ENCODE measurements at places on chromosomes 16 and 17.

DNA sequence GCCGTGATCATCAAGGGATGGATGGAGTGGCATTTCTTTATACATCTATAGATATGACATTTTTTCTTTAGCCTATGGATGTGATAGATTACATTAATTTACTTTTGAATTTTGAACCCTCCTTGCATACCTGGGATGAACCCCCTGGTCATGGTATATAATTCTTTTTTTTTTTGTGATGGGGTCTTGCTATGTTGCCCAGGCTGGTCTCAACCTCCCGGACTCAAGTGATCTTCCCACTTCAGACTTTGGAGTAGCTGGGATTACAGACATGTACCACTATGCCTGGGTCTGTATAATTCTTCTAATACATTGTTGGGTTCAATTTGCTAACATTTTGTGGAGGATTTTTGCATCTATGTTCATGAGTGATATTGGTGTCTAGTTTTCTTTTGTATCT lies 1.7 kb upstream of the TNS4 start:
- no peak for DNase-seq

GRCh38 chr16:75104836-75105235 lies 11.7 kb downstream of the LDHD start:
- DNase-seq, result no peak

GRCh38 chr17:79777894-79778503 lies at the start of gene CBX2:
Gene CBX2 (plus strand): TSS chr17:79778148. CDS start chr17:79778236, 88 bp downstream.
- DNase-seq, result peak; percentile 82

DNA sequence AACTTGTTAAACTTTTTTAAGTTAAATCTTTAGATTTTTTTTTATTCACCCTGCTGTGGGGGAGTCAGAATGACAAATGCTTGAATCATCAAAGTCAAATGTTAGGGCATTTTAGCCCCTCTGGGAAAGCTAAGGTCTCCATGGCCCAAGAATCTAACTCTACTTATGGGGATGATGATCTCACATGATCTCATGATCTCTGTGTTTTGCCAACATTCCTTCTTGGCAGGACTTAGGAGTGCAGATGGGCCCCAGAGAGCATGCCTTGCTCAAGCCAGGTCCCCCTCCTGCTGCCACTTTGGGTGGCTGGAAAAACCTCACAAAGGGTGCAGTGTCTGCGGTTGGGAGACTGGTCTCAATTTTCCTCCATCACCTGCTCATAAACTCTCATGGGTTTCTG lies 108.6 kb downstream of the PRKCB start:
- no peak for DNase-seq

DNA sequence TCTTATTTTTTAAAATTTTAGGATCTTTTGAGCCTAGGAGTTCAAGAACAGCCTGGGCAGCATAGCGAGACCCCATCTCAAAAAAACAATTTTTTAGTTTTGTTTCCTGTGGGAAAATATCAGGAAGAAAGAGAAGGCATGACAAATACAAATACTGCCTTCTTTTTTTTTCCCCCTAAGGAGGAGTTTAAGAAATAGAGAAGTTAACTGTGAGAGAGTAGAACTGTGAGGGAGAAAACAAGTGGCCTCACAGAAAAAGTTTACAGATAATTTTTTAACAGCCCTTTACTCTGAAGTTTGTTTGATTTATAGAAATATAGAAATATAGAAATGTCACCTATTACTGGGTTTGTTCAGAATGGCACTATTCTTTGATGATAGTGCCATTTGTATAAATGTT lies 21.1 kb downstream of the TTYH2 start:
- DNase-seq, result no peak

DNA sequence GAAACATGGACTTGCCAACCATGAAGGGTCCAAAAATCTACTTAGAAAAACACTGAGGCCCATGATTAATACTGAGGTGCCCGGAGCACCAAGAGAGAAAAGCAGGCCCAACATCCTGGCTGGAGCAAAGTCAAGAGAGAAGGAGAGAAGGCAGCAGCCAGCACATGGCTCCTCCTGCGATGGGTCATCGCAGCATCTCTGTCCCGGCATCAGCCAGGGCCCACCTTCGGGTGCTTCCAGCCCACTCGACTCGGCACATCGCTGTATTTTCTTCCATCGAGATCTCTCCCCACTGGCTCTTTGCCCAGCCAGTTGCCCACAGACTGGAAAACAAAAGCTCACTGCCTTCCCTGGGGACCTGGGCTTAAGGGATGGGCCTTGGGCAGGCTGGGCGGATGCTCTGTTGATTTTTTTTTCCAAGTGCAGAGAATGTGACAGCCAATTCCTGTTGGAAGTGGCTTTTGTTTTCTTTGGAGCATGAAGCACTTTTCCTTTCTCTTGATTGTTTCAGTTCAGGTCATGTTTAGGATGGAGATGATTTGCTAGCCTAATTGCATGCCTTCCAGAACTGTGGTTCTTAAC lies 58.1 kb downstream of the CYB5B start:
- no peak for DNase-seq

DNA sequence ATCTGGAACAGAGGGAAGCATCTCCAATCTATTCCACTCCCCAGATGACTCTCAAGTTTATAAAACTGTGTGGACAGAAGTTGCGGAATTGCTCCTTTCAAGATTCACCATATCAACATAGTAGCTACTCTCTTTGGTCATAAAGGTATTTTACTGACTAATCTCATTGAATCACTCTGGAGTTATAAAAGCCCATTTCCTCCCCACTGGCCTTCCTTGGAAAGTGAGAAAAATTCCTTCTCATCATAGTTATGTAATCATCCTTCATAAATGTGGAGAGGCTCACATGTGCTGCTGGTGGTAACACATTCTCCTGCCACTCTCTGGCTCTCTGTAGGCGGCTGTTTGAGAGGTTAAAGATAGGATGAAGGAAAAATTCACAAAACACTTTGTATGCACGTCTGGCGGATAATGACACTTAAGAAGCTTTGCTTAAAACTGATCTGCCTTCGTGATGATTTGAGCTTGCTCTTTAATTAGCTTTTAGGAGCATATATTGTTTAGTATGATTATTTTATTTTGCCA lies 1034.0 kb upstream of the EEF2KMT start:
- DNase-seq, result no peak

DNA sequence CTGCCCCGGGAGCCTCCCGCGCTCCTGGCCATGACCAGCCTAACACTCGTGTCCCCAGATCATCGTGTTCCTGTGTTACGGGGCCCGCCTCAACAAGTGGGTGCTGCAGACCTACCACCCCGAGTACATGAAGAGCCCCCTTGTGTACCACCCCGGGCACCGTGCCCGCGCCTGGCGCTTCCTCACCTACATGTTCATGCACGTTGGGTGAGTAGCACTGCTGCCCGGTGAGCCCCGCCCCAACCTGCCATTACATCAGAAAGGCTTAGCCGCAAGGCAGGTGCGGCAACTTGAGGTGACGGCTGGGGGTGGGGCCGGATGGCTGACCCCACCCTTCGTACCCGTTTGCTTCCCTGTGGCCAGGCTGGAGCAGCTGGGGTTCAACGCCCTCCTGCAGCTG lies 1.4 kb downstream of the RHBDL1 start:
- peak; percentile 37 for DNase-seq

- DNase-seq, result no peak
These were observed 24.9 kb downstream of the TRIM16 start for GRCh38 chr17:15659236-15659635.

DNA sequence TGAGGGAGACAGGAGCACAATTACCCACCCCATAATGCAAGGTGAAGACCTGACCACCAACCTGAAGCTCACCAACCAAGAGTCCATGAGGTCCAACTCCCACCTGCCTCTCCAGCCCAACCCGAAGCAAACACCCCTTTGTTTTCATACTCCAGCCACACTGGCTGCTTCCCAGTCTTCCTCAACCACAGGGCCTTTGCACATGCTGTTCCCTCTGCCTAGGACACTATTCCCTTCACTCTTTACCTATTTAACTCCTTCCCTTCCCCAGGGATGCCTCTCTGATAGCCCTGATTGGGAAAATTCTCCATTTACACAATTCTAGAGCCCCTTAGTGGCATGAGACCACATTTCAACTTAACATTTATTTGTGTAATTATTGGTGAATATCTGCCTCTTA lies 86.0 kb downstream of the VAT1L start:
- no peak for DNase-seq

DNA sequence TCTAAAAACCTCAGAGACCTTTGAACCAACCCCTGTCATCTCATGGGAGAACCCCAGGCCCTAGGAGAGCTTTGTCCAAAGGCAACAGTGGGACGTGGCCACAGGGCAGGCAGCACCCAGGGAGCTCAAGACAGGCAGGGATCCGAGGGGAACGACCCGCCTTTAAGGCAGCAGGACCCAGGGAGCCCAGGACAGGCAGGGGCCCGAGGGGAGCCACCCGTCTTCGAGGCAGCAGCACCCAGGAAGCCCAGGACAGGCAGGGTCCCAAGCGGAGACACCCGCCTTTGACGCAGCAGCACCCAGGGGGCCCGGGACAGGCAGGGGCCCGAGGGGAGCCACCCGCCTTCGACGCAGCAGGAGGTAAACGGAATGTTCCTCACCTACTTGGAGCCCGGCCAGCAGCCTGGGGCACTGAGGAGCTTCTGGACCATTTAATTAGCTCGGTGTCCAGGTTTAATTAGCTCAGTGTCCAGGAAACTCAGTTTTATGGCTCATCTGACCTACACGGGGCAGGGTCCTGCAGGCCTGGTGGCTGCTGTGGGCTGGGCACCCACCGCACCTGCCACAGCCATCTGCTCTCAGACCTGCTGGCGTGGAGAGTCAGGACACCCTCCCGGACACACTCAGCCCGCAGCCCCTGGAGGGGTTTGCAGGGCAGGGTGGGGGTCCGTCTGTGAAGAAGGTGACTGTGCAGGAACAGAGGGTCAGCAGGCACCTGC lies 24.4 kb downstream of the PIEZO1 start:
- DNase-seq, result no peak

- no peak for DNase-seq
These were observed 183.9 kb downstream of the PARN start for GRCh38 chr16:14445937-14446715.

DNA sequence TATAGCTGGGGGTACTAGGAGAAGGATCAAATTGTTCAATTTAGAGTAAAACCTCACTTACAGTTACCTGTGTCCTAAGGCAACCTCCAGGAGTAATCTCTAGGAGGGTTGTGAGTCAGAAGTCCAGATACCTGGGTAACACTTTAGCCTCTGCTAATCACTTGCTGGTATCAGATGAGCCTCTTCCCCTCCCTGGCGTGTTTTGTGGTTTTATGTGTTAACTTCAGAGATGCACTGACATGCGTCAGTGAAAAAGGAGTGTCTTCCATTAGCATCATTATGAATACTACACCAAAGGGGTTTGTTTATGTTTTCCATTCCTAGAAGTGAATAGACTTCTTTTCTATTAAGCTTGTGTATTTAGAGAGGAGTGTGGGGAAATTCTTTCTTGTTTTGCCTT lies 208.2 kb downstream of the FTO start:
- no peak for DNase-seq

GRCh38 chr17:47983492-47984223 lies 12.7 kb downstream of the CDK5RAP3 start:
- no peak for DNase-seq

- no peak for DNase-seq
These were observed 161.5 kb downstream of the FOXL1 start for GRCh38 chr16:86739808-86740207.

GRCh38 chr16:27737513-27737912 lies 187.6 kb downstream of the KATNIP start:
- DNase-seq, result no peak

- DNase-seq, result peak; percentile 88
These were observed 46.3 kb downstream of the SNX11 start for GRCh38 chr17:48153691-48154358.

DNA sequence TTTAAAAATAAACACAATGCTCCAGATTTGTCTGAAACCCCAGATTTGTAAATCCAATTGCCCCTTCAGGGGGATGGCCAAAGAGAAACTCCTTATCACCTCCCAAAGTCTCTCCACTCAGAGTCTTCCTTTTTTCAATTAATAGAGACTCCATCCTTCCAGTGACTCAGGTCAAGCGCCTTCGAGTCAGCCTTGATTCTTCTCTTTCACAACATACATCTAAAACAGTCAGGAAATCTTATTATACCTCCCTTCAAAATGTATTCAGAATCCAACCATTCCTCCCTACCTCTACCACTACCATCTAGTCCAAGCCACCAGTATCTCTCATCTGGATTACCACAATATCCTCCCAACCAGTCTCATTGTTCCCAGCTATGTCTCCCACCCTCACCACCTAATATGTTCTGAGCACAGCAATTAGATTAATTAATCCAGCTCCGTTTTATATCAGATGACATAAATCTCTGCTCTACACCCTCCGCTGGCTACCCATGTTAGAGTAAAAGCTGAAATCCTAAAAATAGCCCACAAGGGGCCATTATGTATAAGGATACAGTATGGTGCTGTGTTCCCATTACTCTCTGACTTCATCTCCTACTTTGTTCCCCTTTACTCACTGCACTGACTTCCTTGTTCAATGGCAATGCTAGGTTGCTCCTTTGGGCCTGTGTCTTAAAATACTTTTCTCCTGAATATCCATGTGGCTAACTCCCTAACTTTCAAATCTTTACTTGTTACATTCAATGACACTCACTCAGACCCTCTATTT lies 11.8 kb downstream of the SIAH1 start:
- no peak for DNase-seq

DNA sequence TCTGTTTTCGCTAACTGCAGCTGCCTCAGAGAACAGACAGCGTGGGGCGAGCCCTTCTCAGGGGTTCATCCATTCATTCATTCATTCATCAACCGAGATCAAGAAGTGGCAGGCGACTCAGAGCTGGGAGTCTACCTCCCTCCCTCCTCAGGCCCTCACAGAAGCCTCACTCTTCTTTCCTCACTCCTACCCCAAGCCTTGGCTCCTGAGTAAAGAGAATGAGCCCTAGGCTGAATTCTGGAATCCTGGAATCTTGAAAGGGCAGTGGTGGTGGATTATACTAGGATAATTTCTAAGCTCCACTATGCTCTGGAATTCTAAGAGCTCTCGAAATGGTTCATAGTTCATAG lies 2.3 kb upstream of the DLX3 start:
- DNase-seq, result no peak

- no peak for DNase-seq
These were observed 85.0 kb upstream of the ZNF750 start for GRCh38 chr17:82924812-82925211.

GRCh38 chr16:85054948-85055492 lies 27.4 kb downstream of the KIAA0513 start:
- DNase-seq, result no peak

GRCh38 chr17:2343421-2343820 lies 6.1 kb downstream of the SGSM2 start:
- DNase-seq, result no peak

GRCh38 chr16:29852654-29853053 lies 10.4 kb downstream of the CDIPT start:
- peak; percentile 1 for DNase-seq

- DNase-seq, result no peak
These were observed 109.4 kb downstream of the CMIP start for GRCh38 chr16:81553814-81554675.

- DNase-seq, result peak; percentile 96
These were observed 260.7 kb upstream of the CA10 start for GRCh38 chr17:52419229-52419641.

DNA sequence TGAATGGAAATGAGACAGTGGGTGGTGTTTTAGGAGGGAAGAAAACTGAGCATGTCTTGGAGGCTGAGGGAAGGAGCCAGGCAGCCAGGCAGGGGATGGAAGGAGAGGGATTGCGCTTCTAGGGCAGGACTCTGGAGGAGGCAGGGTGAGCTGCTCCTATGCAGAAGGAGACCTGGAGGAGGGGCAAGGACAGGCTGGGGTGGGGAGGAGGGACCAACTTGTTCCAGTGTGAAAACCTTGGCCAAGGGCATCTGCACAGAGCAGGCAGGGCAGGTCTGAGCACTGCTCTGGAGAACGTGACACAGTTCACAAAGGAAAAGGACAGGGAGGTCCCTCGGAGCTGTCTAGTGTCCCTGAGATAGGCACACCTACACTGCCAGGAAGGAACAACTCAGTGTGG lies 5.5 kb downstream of the GALK1 start:
- no peak for DNase-seq
